ENCODE measurements at places on chromosomes 5 and 9. TPM values are rescaled to one million over a fixed set of nuclear protein-coding genes. Genes with fewer than 3 reads are reported as not detected.
A peak's percentile ranks its signal among the peaks of the same experiment; 100 is the strongest.

Gene PDE8B
- total RNA-seq, result 5.5 TPM

Gene GNA14
- 2.5 TPM for total RNA-seq

Gene TGFBI
- total RNA-seq, result 49.3 TPM

Gene SHISAL2B
- not detected for total RNA-seq

Gene SLC44A1
- total RNA-seq, result 54.1 TPM

GRCh38 chr5:98217138-98217537 lies 556.3 kb upstream of the RGMB start:
- no peak for DNase-seq

DNA sequence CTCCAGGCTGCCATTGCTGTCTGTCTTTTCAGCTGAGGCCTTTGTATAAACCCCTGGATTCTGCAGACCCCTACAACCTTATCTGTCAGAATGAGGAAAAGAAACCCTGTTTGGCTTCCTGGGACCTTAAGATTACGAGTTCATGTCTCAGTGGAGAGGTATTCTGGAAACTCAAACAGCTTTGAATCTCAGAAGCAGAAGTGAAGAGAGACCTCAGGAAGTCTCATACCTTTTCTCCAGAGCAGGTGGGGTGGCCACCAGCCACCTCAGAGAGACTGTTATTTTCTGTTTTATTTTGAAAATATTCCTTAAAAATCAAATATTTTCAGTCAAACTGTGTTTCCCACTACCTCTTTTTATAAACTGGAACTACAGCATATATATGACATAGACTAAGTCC lies 457.5 kb downstream of the TMEM232 start:
- DNase-seq, result no peak

- no peak for DNase-seq
These were observed 86.2 kb upstream of the IL12B start for GRCh38 chr5:159416438-159416837.

DNA sequence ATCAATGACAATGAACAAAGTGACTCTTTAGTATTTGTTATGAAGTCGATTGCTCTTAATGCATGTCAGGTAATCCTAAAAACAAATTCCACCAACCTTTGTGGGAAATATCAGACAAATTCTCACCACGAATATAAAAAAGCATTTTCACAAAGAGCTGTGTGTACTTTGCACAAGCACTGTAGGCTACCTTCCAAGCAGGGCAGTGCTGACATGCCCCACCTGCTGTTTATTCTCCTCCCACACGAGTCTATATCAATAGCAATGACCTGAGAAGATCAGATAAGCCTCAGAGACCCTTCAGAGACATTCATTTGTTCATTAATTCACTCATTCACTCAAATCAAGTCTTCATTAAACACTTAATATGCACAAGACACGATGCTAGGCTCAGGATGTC lies 469.1 kb downstream of the ZSWIM6 start:
- DNase-seq, result no peak

GRCh38 chr5:180159756-180160155 lies 49.3 kb downstream of the RASGEF1C start:
- DNase-seq, result peak; percentile 28

Data from left lobe of liver (tissue), 2 donors.